Body of pancreas (tissue), 4 donors: ENCODE measurements at places on chromosomes 7 and 10.

DNA sequence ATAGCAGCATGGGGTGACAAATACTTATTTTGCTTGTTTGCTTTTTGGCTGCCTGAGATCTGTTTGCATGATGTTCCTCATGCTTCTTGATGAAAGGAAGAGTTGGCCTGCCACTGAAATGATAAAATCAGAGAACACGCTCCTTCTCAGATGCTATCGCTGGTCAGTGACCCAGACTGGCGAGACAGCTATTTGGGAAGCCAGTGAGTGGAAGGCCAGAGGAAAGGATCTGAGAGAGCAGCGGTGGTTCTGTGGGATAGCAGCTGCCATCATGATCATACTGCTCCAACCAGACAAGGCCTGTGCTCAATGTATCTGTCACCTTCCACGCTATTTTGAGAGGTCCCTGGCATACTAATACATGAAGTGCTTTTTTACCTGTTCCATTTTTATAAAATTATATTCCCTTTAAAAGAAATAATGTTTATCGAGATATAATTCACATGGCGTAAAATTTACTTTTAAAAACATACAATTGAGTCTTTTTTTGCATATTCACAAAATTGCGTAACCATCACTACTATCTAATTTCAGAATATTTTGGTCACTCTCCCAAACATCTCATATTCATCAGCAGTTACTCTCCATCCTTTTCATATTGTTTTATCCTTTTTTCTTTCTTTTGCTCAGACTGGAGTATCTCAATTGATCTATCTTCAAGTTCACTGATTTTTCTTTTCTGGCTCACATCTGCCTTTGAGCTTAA is 695.1 kb downstream of the TNS3 start:
- no peak for DNase-seq

- DNase-seq: no peak
Measured at GRCh38 chr10:127916826-127917225, 9.9 kb downstream of the PTPRE start.

- no peak for DNase-seq
Measured at GRCh38 chr10:14798636-14799035, 23.9 kb upstream of the FAM107B start.

GRCh38 chr10:131167036-131167860 is 144.3 kb downstream of the TCERG1L start:
- no peak for DNase-seq

DNA sequence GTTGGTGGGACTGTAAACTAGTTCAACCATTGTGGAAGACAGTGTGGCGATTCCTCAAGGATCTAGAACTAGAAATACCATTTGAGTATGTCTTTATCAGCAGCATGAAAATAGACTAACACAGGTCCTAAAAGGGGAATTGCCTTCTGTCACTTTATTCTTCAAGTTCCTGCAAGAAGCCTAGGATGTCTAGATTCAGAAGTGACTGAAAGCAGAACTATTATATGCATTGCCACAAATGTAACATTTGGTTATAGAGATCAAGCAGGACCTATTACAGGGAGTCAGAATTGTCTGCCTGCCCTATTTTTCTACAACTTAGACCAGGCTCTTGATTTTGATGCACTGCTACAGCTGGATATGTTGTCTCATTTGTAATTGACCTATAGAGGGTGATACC is 364.7 kb downstream of the SORCS1 start:
- DNase-seq: no peak

DNA sequence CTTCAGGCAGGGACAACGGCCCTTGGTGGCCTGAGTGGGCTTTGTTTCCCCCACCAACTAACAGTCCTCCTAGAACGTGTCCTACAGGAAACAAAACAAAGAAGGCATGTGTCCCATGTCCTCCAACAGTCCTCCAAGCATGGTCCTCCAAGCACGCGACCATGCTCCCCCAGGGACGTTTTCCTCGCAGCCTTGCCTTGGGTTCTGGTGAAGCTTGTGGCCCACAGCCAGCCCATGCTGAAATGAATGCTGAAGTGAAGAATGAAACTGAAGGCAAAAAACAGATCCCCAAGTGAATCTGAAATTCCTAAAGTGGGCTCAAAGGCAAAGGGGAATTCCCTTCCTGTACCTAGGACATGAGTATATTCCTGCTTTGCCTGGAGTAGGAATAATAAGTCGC is 176.6 kb downstream of the JCAD start:
- no peak for DNase-seq

GRCh38 chr10:122706467-122706866 is 6.8 kb upstream of the C10orf120 start:
- no peak for DNase-seq

DNA sequence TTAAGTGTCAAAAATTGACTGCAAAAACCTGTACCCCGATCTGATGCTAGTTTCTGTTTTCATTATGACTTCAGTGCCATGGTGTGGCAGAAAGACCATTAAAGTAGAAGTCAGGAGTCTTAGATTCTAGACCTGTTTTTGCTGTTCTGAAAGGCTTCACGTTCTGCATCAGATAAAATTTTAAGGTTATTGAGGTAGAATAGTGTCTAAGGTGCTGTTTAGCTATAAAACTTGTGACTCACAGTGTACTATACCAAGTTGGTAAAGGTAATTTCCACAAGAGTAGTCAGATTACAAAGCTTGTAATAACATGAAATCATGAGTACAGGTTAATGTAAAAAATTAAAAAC is 38.6 kb downstream of the ZNRF2 start:
- DNase-seq: no peak

DNA sequence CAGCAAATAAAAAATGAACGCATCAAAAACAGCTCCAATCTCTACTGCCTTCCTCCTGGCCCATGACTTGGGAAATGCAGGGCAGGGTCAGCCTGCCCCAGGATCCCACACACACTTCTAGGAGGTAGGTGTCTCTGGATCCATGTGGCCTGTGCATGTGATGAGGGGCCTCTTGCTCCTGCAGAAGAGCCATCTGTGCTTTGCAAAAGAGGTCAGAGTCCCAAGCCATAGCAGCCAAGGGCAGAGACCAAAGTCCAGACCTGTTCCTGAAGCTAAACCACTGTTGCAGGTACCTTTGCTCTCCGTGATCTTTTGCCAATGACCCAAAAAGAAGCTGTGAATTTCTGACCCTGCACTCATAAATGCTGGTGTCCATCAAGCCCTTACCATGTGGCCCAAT is 57.1 kb downstream of the KCNMA1 start:
- no peak for DNase-seq

DNA sequence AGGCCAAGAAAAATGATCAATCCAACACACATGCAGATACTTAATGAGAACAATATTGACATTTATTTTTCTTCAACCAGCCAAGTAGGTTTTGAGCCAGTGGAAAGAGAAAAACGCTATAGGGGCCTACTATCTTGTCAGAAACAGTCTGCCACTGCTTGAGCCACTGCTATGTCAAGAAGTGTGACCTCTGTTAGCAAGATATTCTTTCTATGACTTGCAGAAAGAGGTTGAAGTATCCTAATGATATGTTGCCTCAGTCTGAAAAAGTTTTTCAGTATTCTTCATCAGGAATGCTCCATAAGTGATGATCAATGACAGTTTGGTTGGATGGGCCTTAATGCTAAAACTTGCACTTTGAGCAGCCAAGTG is 328.4 kb upstream of the KCND2 start:
- DNase-seq: no peak

DNA sequence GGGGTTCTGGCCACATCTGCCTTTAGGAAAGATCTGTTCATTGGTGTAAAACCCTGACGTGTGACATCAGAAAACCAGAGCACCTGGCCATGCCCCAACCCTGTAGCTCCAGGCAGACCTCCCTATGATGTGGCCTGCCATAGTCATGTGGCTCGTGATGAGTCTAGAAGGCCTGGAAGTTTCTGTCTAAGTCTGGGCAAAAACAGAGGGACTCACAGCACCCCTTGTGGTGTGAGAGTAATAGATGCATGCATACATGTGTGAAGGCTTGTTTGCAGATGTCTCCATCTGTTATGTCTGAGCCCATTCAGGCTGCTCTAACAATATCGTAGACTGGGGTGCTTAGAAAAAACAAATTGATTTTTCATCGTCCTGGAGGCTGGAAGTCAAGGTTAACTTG is 309.3 kb downstream of the PAXIP1 start:
- DNase-seq: no peak

DNA sequence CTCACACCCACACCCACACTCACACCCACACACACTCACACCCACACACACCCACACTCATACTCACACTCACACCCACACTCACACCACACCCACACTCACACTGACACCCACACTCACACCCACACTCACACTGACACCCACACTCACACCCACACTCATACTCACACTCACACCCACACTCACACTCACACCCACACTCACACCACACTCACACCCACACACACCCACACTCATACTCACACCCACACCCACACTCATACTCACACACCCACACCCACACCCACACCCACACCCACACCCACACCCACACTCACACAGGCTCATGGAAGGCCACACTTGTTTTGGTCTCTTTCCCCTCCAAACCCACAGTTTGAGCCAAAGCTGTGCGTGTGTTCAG is 2.9 kb downstream of the FOXI2 start:
- no peak for DNase-seq

GRCh38 chr10:133378251-133379096 is 588 bp upstream of the PAOX start:
- DNase-seq: peak; percentile 66

GRCh38 chr7:122767339-122767738 is 64.6 kb upstream of the RNF148 start:
- no peak for DNase-seq

DNA sequence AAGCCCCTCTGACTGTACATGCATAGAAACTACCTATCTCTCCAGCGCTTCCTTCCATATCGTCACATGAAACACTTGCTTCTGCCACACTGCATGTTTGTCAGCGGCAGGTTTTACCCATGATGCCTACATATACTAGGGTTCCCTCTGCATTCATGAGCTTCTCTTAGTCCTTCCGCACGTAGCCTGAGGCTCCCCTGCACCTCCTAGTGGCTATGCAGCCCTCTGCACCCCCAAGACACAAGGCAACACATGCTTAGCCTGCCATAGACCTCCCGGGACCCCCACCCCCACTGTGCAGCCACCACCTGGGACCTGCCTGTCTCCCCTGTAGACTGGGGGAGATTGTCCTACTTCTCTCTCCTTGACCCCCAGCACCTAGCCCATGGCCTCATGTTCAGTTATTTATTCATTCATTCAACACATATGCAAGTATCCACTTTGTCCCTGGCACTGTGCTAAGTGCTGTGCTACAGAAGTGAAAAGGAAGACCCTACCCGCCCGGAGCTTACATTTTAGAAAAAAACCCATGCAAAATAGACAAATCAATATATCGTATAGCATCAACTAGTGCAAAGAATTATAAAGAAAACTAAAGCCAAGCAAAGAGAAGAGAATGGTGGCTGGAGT is 23.5 kb downstream of the TMEM273 start:
- DNase-seq: peak; percentile 31

DNA sequence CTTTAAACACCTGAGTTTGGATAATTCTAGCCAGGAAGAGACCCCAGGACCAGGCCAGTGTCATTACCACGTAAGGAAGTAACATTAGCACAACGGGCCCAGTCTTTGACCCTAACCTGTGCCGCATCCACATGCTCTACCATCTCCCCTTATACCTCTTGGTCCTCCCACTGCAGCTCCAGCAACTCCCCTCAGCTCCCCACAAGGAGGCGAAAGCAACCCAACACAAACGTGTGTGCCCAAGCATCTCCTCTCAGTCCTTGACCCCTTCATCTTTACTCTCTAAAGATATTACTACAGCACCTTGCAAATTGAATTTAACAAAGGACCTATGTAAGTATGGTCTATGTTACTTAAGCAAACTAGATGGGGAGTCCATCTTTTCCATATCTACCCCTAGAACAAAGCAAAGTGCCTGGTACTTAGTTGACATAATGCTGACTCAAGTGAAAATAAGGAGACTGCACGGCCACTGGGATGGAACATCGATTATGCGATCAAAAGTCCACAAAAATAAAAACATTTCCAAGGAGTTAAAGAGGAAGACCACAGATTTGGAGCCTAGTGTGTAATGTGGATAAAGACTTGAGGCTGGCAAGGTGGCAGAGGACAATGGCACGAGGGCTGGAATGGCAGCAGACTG is 147.7 kb downstream of the JAZF1 start:
- no peak for DNase-seq

- no peak for DNase-seq
Measured at GRCh38 chr7:142868188-142868985, 13.5 kb downstream of the EPHB6 start.

GRCh38 chr7:111531993-111532392 is 30.3 kb downstream of the IMMP2L start:
- no peak for DNase-seq

DNA sequence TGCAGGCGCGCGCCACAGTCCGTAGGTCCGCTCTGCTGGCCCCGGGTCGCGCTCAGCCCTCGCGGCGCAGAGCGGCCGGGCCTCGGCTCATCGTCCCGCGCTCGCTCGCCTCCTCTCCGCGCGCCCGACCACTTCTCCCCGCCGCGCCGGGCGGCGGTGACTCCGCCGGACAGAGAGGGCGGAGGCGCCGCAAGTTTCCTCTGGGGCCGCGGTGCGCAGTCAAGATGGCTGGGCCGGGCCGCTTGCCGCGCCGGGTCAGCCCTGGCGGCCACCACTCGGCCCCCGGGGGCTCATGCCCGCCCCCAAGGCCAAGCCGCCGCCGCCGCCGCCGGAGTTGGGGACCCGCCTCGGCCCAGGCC is 441 bp downstream of the FZD8 start:
- no peak for DNase-seq

DNA sequence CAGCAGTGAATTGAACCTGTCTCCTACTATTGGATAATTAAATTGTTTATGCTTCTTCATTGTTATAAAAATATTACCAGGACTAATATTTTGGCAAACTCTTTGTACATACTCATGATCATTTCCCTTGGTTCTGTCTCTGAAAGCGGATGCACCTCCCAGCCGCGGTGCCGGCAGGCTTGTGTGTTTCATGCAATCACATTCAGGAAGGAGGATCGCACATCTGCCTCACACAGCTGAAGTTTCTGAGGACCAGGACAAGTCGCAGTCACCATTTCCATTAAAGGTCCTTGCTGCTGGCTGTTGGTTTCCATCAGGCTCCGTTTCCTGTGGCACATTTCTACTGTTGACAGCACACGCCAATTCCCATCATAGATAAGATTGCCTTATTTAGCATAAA is 117.8 kb upstream of the SHH start:
- no peak for DNase-seq

- DNase-seq: no peak
Measured at GRCh38 chr7:66207540-66207939, 2.4 kb downstream of the TPST1 start.
